ENCODE measurements at places on chromosomes 7 and 10. TPM values are rescaled to one million over a fixed set of nuclear protein-coding genes. Genes with fewer than 3 reads are reported as not detected.

The GNGT1 gene
- not detected for total RNA-seq

The TRPV5 gene
- not detected for total RNA-seq

- no peak for DNase-seq
Measured at GRCh38 chr10:8815969-8816368, 761.5 kb downstream of the GATA3 start.

- DNase-seq: no peak
Measured at GRCh38 chr7:135430626-135431025, 79.3 kb downstream of the CNOT4 start.

- no peak for DNase-seq
Measured at GRCh38 chr7:76151932-76152331, 49.8 kb upstream of the SRRM3 start.

DNA sequence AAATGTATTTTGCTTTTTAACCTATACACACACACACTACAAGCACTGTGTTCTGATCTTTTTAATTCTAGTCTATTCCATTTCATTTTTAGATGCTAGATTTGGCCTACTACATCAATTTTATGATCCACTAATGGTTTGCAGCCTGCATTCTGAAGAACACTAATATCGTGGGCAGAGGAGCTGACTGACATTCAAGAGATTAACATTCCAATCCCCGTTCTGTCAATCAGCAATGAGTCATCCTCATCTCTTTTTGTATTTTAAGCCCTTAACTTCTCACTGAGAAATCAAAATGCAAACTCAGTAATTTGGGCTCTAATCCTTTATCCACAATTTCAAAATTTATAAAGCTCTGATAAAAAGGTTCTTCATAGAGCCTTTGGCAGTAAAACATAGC is 47.1 kb upstream of the GAD2 start:
- DNase-seq: no peak

DNA sequence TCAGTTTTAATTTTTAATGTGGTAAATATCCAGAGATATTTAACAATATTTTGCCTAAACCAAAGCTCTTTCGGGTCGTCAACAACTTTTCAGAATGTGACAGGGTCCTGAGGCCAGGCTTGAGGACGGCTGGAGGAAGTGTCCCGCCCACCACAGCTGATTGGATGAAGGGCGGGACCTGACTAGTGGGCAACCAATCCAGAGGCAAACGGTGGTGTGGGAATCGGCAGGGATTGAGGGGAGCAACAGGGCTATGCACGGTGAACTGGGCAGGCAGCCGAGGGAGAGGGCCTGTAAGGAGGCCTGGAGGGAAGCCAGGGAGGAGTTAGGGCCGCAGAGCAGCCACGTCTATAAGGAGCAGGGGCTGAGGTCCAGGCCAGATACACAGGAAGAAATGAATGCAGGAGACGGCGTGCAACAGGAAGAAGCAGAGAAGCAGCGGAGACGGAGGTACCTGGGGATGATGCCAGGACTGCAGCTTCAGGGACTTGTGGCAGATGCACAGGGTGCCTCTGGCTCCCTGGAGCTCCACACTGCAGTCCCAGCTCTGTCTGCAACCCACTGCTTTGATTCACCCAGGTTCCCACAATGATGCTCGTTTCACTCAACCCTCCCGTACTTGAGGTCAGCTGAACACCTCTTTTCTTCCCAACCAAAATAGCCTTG is 46.1 kb upstream of the ZMIZ1 start:
- DNase-seq: peak; percentile 79

The SMKR1 gene
- not detected for total RNA-seq

DNA sequence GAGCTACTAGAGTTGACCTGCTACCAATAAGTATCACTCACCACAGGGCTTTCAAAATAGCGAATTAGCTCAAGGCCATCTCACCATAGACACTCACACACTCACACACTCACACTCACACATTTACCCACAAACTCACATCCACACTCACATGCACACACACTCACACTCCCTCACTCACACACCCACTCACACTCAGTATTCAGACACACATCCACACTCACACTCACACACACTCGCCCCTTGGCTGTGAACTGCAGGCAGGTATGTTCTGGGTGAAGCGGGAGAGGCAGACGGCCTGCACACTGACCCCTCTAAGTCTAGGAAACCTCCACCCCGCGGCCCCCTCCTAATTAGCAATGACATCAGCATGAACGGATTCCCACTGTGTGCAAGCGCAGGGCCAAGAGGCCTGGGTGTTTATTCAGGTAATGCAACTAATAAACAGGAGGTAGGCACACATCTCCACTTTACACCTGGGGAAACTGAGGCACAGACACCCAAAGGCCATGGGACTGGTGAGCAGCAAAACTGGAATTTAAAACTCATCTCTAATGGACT is 94.6 kb downstream of the ADARB2 start:
- no peak for DNase-seq

GRCh38 chr7:63925626-63926460 is 72.8 kb upstream of the ZNF722 start:
- DNase-seq: no peak

The HGF gene
- total RNA-seq: not detected

The GJD4 gene
- total RNA-seq: not detected

The TSPAN12 gene
- total RNA-seq: not detected

GRCh38 chr7:28813243-28813962 is 144.7 kb downstream of the TRIL start:
- DNase-seq: no peak

GRCh38 chr7:131948434-131949053 is 392.1 kb upstream of the PODXL start:
- DNase-seq: no peak

The ITPRID1 gene
- not detected for total RNA-seq

DNA sequence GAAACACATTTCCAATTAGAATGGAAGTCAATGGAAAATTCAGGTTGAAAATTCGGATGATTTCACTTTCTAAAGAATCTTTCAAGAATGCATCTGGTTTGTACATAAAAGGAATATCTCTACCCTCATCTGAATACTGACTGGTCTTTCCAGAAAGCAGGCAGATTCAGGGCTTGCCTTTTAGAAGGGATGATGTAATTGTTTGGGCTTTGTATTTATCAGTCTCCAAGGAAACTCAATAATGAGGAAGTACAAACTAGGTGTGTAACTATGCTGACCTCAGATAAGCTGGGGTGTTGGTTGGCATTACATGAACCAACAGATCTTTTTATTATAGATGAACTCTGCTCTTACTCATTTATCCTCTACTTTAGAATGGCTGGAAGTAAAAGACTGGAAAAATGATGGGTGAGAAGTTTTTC is 24.1 kb downstream of the PDLIM1 start:
- peak; percentile 23 for DNase-seq

The TMED4 gene
- 69.1 TPM for total RNA-seq

- DNase-seq: no peak
Measured at GRCh38 chr7:34438436-34438835, 219.6 kb upstream of the NPSR1 start.

- no peak for DNase-seq
Measured at GRCh38 chr10:3355536-3355935, 183.0 kb upstream of the PITRM1 start.

GRCh38 chr7:7173956-7174632 is 8.2 kb upstream of the C1GALT1 start:
- DNase-seq: no peak

The BHLHA15 gene
- total RNA-seq: 4.3 TPM

The HOXA5 gene
- total RNA-seq: 7.9 TPM

The CALCR gene
- total RNA-seq: not detected

DNA sequence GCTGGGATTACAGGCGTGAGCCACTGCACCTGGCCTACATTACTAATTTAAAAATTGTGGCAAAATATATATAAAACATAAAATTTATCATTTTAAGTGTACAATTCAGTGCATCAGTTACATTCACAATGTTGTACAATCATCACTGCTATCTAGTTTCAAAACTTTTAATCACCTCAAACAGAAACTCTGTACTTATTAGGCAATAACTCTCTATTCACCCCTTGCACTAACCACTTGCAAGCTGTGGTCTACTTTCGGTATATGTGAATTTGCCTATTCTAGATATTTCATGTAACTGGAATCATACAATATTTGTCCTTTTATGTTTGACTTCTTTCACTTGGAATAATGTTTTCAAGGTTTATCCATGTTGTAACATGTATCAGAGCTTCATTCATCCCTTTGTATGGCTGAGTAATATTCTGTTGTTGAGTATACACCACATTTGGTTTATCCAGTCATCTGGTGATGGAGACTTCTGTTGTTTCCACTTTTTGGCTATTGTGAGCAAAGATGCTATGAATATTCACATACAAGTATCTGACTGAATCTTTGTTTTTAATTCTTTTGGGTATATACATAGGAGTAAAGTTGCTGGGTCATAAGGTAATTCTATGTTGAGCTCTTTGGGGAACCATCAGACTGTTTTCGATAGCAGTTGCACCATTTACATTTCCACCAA is 14.3 kb upstream of the ELOVL3 start:
- no peak for DNase-seq

DNA sequence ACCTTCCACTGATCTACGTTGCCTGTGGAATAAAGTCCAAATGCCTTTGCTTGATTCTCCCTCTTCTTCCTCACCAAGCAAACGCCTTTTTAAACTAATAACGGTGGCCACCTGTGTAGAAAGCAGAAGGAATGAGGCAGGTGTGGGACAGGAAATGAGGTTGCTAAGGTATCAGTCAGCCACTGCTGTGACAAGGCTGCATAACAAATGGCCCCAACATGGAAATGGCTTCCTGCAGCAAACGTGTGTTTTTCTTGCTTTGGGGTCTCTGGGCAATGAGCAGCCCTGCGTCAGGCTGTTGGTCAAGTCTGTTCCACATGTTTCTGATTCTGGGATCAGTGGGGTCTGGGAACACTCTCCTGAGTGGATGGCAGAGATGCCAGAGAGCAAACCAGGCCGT is 56.0 kb upstream of the EN2 start:
- no peak for DNase-seq

DNA sequence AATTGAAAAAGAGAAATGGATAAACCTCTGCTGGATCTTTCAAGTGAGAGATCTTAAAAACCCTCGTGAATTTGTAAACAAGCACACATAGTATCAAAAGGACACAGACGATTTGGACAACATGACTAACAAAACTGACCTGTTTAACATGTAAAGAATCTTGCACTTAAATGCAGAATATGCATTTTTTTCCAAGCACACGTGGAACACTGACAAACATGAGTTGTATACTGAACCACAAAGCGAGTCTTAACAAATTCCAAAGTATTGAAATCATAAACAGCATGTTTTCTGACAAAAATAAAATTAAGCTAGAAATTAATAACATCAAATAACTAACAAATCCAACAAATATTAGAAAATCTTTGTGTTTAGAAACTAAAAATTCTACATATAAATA is 65.0 kb upstream of the ZNF746 start:
- DNase-seq: no peak

- DNase-seq: peak; percentile 62
Measured at GRCh38 chr10:101061624-101062231, at the start of gene KAZALD1. KAZALD1 (plus strand) TSS chr10:101061989; CDS start chr10:101062593, 604 bp downstream.

The BICC1 gene
- total RNA-seq: not detected

DNA sequence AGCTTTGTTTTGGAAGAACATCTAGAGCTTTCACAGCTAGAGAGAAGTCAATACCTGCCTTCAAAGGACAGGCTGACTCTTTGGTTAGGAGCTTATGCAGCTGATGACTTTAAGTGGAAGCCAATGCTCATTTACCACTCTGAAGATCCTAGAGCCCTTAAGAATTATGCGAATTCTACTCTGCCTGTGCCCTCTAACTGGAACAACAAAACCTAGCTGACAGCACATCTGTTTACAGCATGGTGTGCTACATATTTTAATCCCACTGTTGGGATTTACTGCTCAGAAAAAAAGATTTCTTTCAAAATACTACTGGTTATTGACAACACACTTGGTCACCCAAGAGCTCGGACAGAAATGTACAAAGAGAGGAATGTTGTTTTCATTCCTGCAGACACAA is 57.3 kb downstream of the PALS2 start:
- no peak for DNase-seq

The FEZF1 gene
- not detected for total RNA-seq

DNA sequence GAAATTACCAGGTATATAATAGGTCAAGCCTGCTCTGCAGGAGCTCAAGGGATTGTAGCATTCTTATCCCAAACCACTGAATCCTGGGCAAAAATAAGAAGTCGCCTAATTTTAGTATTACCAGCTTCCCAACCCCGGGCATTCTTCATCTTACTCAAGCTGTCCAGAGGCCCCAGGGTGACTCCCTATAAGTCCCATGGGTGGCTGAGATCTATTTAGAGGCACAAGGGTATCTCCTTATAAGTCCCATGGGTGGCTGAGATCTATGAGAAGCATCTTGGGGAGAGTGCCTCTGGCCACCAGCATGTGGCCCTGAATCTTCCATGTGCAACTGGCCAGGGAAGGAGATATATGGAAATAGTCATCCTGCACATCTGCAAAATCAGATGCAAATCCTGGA is 38.9 kb downstream of the PRSS2 start:
- DNase-seq: peak; percentile 62

DNA sequence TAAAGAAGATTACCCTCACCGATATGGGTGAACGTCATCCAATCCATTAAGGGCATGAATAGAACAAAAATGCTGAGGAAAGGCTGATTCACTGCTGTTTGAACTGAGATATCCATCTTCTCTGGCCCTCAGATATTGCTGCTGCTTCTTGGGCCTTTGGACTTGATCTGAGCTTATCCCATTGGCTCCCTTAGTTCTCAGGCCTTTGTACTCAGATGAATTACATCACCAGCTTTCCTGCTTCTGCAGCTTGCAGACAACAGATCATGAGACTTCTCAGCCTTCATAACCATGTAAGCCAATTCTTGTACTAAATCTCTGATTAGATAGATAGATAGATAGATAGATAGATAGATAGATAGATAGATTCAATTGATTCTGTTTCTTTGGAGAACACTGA is 40.2 kb downstream of the CYCS start:
- no peak for DNase-seq

- DNase-seq: no peak
Measured at GRCh38 chr10:103716206-103717160, 138.9 kb downstream of the SH3PXD2A start.

DNA sequence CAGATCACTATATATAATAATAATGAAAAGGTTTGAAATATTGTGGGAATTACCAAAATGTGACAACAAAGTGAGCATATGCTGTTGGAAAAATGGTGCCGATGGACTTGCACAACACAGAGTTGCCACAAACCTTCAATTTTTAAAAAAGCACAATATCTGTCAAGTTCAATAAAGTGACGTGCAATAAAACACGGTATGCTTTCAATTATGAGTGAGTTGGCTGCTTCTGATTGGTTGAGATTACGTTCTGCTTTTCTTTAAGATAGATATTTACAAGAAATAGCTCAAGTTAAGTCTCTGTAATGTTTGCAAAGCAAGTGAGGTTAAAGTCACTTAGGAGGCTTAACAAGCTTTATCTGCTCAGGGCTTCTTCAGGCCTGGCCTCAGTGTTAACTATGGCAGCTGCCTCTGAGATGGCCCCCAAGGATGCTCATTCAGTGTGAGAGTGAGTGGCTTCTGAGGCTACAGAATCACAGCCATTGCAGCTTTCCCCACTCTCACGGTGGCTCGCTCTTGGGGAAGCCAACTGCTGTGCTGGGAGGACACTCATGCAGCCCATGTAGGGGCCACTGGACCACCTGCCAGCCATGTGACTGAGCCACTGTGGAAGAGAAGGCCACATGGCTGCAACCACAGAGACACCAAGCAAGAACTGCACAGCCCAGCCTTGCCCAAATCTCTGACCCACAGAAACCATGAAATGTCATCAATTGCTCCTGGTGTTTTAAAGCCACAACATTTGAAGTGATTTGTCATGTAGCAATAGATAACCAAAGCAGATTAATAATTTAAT is 78.3 kb upstream of the TMEM72 start:
- DNase-seq: no peak

GRCh38 chr7:155168597-155169480 is 98.7 kb downstream of the HTR5A start:
- no peak for DNase-seq

Measured in OCI-LY7 (cell line).